Effector memory CD4-positive, alpha-beta T cell (primary cell): ENCODE measurements at places on chromosomes 16 and 17.

- DNase-seq, result no peak
Measured at GRCh38 chr17:78599419-78599818, 22.2 kb upstream of the DNAH17 start.

GRCh38 chr17:8892338-8892690, 24.8 kb upstream of the PIK3R6 start:
- DNase-seq, result no peak

GRCh38 chr16:53103811-53104210, 49.0 kb downstream of the CHD9 start:
- no peak for DNase-seq

GRCh38 chr17:29592850-29593551, at the start of gene ANKRD13B:
TSS of gene ANKRD13B (plus strand) at chr17:29593132. CDS start at chr17:29593622, 490 bp downstream.
- no peak for DNase-seq

DNA sequence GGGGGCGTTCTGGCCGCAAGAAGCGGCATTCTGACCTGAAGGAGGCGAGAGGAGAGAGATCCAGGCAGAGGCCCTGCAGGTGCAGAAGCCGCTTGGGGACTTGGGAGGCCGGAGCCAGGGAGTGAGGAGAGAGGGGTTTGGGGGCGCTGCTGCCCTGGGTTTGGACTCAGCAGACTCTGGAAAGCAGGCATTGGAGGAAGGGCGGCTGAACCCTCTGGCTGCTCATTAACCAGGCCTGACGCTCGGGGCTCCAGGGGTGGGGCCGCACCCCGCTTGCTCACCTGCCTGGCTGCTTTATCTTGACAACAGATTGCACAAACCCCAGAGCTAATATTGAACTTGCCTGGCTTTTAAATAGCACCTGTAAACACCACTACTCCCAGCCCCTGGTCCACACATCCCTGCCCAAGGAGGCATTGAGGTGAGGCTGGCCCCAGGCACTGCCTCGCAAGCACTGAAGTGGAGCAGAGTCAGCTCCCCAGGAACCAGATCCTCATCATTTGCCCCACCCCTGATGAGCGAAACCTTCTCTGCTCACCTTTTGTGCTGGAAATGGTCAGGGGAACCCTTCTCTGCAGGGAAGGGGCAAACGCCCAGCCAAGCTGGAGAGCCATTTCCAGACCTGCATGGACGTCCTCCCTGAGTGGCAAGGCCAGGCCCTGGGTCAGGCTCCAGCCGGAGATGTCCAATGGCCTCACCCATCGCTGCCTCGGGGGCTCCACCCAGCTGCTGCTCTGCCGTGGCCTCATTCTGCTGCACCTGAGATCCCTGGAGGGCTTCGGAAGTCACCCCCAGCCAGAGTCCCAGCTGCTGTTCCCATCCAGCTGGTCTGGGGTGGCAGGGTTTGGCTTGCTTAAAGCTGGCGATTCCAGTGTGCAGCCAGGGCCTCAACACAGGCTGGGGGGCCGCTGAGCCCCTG, 190.2 kb upstream of the GSE1 start:
- no peak for DNase-seq

GRCh38 chr16:23535901-23536300, 21.2 kb downstream of the EARS2 start:
- no peak for DNase-seq

- DNase-seq, result no peak
Measured at GRCh38 chr16:58125781-58126335, 3.3 kb downstream of the CFAP20 start.

DNA sequence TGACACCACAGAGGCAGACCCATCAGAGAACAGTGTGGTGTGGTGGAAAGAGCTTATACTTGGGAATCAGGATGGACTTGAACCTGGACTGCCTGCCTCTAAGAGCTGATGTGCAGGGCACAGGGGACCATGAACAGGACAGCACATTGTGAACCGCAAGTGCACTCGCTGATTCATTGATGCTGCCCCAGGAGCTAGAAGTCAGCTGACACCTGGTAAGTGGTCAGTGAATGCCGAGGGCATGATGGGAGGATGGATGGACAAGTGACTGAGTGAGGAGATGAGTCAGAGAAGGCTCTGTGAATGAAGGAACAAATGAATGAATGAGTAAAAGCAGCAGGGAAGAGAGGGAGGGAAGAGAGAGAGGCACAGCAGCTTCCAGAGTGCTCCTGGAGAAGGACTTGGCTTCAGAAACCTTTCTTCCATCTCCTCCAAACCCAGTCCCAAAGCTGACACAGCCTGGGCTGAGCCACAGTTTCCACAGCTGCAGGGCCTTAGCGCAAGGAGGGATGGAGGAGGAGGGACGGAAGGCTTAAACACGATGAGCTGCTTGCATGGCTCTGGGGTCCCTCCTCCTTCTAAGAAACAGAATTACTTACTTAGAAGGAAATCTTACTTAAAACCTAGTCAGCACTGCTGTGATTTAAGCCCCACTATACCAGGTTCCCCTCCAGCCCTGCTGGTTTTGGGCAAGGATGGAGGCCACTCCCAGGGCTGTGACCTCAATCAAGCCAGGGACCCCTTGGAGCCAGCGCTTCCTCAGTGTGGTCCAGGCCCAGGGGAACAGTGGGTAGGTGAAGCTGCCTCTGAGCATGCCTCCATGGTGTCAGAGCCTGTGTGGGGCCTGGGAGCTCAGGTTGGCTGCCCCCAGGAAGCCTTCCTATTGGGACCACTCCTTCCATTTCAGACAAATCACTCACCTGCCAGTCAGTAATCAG, 184.6 kb downstream of the TMEM132E start:
- DNase-seq, result no peak

- DNase-seq, result no peak
Measured at GRCh38 chr17:76685366-76685765, 25.4 kb downstream of the MXRA7 start.

DNA sequence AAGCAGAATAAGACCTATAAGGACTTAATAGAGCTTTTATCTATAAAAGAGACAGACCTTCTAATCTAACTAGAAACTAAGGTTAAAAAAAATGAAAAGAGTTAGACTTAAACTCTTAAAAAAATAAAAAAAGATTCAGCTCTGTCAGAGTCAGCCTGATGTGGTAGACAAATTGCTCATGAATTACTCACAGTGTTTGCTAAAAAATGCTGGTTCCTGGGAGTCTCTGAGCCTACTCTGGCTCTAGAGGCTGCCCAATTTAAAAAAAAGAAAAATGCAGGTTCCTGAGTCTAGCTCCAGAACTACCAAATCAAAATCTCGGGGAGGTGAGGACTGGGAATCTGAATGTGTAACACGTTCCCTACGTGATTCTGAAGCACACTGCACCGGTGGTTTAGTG, 18.1 kb downstream of the SOST start:
- DNase-seq, result no peak

DNA sequence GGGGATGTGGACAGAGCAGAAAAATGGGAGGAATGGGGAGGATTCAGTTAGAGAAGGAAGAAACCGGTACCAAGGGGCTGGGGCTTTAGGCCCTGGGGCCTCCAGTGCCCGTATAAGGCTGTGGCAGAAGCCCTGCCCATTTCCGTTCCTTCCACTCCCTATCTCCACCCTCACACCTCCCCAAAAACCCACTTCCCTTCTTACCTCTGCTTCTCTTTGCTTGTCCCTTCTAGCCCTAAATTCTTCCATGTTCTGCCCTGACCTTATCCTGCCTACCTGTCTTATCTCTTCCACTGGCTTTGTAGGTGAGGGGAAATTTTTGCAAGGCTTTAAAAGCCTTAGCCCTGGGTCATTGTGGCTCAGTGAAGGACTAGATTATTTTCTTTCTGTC, 4.1 kb downstream of the RNF167 start:
- peak; percentile 33 for DNase-seq

GRCh38 chr17:17780922-17781590, 55.7 kb downstream of the SREBF1 start:
- DNase-seq, result no peak

- DNase-seq, result no peak
Measured at GRCh38 chr17:45791041-45791582, 7.0 kb downstream of the CRHR1 start.

DNA sequence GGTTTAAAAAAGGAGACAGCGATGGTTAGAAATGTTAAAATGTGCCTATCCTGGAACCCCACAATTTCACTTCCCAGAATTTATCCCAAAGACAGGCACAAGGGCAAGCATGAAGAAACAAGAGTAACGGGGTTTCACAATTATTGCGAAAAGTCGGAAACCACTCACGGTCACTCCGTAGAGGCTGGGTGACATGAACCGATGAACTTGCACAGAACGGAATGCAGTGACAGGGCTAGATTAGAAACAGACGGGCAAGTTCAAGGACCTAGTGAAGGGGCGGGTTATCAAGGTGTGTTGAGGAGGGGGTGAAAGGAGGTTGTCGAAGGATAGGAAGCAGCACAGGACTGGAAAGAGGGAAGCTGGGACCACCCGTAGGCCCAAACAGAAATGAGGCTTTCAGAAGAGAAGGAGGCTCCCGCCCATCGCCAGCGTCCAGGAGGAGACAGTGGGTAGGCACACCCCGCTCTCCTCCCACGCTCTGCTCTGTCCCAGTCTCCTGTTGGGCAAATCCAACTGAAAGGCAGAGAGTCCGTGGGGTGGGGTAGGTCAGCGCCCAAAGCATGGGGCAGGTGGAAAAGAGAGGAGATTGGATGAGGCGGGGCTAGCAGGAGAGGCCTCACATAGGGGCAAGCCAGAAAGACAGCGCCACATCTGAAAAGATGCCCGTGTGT, 47.4 kb upstream of the JPH3 start:
- no peak for DNase-seq

GRCh38 chr16:82735673-82736091, 108.9 kb downstream of the CDH13 start:
- no peak for DNase-seq

- DNase-seq, result peak; percentile 6
Measured at GRCh38 chr17:78890498-78890897, 12.5 kb downstream of the CEP295NL start.

- DNase-seq, result no peak
Measured at GRCh38 chr16:50533317-50533716, 14.9 kb upstream of the NKD1 start.

DNA sequence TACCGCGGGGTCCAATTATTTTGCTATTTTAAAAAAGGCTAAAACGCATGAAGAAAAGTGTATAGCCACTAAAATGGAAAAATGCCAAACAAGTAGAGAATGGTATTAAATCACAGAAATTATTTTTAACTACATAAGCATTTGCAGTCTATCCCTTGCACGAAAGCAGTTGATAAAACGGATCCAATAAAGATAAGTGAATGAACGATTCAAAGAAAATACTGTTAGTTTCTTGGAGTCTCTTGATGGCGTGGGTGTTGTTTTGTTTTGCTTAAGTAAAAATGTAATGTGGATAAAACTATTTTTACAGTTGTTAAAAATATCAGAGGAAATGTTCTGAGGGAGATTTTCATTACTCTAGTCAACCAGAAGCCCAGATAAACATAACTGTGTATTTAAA, 9.3 kb downstream of the HS3ST3A1 start:
- DNase-seq, result no peak
